ENCODE measurements at places on chromosomes 11 and 22.

DNA sequence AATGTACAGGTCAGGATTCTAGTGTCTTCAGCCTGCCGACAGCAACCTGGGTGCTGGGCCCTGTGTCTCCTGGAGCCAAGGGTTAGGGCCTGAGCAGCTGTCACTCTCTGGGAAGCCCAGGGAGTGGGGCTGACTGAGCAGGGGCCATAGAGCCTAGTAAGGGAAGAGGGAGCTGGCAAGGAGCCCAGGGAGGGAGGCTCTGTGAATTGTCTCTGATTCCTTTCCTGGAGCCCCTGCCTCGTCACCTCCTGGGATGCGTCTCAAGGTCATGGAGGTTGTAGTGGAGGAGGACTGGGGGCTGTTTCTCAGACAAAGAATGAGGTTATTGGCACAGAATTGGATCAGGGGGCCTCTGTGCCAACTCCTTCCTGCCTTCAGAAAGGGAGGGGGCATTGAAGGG is 11.8 kb downstream of the SOX10 start:
- no peak for DNase-seq

DNA sequence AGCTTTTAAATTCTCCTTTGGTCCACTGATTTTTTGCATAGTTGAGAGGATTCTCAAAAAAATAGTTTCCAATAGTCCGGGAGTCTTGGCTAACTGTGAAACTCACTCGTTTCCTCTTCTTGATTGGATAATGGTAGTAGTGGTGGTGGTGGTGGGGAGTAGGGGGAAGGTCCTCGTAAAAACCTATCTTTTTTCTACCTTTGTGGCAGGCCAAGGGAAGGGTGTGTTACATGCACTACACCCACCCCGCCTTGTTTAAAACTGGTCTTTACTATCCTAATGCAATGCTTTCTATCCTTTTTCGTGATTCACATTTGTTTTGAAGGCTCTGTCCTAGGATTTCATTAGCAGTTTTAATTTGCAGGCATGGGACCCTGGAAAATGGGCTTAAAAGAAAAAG is 4.8 kb downstream of the TEAD1 start:
- DNase-seq: no peak

- DNase-seq: no peak
These were observed 32.6 kb upstream of the KCNQ1OT1 start for GRCh38 chr11:2732261-2732939.

DNA sequence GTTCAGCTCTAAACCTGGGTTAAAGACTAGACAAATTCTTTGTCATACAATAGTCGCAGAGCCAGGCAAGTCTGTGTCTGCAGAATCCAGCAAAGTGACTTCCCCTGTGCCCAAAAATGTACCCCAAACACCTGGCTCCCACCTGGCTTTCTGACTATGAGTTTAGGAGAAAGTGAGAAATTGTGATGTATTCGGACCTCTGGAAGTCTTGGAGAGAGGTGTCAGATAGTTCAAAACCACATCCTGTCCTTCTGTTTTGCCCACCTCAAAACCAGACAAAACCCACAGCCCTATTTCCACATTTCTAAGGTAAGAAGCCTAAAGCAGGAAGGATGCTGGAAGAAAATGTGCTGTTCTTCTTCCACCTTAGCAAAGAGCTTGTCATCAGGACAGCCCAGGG is 63.8 kb upstream of the CLMP start:
- no peak for DNase-seq

GRCh38 chr22:49116486-49117120 is 711.1 kb downstream of the BRD1 start:
- DNase-seq: no peak

- no peak for DNase-seq
These were observed 531.7 kb downstream of the BRD1 start for GRCh38 chr22:49295851-49296560.

DNA sequence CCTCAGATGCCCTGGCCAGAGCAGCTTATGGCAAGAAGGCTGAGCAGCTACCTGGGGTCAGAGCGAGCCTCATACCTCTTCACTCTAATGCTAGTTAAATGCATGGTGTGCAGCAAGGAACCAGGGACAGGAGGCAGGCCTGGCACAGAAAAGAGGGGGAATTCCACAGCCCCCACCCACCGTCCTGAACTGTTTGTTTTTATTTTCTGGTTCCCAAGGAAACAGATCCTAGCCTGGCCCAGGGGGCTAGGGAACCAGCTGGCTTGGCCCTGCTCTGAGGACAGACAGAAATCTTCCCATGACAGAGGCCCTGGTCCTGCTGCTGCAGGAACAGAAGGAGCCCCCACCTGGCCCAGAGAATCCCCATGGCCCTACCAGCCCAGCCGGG is 40.4 kb downstream of the SLCO2B1 start:
- DNase-seq: no peak

GRCh38 chr11:77102246-77103210 is at the start of gene OMP:
Gene OMP (plus strand): TSS chr11:77102840. CDS start chr11:77102840, 0 bp downstream.
- DNase-seq: no peak

- DNase-seq: no peak
These were observed 90.8 kb downstream of the FAM168A start for GRCh38 chr11:73507086-73507485.

GRCh38 chr11:131748151-131749050 is 378.0 kb downstream of the NTM start:
- DNase-seq: no peak

- DNase-seq: no peak
These were observed 1.7 kb downstream of the CREBZF start for GRCh38 chr11:85663080-85663752.

DNA sequence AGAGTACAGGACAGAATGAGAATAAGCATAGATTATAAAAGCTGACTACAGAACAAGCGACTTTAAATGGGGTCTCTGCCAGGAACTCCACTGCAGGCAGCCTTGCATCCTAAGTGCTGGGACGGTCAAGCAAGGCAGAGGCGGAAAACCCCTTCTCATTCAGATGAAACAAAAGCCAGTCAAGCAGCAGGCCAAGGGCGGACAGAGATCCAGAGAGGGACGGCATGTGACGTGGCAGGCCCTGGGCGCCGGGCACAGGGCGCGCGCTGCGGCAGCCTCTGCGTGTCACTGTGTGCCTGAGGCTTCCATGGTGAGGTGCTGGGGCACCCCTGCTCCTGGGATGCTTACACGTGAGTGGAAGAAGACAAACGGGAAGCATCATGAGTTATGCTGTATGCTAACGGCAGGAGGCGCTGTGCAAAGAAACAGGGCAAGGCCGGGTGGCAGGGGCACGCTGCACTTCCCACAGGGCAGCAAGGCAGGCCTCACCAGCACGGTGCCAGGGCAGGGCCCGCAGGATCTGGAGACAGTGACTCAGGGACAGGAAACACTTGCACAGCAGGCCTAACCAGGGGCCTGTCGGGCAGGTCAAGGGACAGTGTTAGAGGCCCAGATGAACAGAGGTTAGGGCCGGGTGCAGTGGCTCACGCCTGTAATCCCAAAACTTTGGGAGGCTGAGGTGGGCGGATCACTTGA is 6.2 kb downstream of the TOLLIP start:
- DNase-seq: no peak

DNA sequence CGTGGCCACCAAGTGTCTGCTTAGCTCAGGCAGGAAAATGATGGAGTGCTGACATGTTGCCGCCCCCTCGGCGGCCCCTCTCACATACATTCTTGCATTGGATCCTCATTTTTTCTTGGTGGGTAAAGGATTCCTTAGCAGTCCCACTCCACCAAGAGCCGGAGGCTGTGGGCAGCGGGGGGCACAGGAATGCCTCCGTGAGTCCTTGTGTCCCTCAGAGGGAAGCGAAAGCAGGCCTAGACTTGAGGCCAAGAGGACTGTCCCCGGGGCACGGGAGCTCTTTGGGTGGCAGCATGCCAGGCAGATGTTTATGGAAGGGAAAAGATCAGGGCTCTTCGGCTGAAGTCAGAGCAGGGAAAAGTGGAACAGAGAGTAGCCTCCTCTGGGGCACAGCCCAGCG is 21.6 kb downstream of the LRFN4 start:
- no peak for DNase-seq

DNA sequence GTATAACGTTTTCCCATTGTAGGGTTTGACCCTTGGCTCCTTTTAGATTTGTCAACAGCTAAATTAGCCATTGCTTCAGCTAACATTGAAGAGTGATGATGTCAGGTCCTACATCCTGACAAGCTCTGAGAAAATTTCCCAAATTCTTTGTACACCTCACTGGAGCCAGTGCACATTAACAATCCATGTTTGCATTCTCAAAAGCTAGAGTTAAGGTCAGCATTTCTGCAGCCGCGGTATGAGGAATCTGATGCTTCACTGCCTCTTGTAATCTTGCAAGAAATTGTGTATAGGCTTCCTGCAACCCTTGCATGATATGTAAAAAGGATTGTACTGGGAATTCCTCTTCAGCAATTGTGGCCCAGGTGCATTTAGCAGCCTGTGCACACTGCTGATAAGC is 33.1 kb upstream of the NCAM1 start:
- no peak for DNase-seq

- no peak for DNase-seq
These were observed 51.8 kb upstream of the SLC22A12 start for GRCh38 chr11:64539239-64539638.

- no peak for DNase-seq
These were observed 3.0 kb downstream of the ABTB2 start for GRCh38 chr11:34354782-34355181.
